ENCODE measurements at places on chromosomes 6 and 20.

DNA sequence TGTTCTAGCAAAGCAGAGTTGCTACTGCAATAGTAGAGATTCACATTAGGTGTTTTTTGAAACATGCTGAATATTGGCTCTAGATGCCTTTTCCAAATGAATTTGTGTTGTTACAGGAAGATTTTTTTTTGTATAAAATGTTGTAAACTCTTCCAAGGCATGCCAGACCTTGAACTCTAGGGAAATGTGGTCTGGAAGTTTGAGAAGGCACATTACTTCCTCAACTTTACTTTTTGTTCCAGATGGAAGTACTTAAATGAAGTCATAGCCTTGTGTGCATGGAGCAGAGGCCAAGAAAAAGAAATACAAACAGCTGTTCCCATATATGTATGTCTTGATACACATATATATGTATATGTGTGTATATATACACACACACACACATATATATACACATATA is 585.7 kb upstream of the MARCKS start:
- DNase-seq, result no peak

DNA sequence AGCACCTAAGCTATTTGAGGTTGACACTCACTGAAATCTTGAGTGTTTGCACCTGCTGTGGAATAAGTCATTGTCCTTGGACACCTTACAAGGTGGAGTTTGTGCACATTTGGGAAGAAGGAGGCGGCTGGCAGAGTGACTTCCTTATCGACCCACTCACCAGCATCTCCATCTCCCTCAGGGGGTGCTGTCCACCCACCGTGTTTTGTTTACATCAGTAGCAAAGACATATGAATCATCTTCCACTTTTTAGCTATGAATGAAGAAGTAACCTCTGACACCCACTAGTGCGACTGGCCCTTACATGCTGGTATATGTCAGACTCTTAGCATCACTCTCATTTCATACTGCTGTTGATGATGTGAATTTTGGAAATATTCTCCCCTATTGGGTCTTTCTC is 119.5 kb upstream of the SGK1 start:
- peak; percentile 91 for DNase-seq

- no peak for DNase-seq
Measured at GRCh38 chr6:169207482-169207881, 46.2 kb downstream of the THBS2 start.

- DNase-seq, result no peak
Measured at GRCh38 chr20:59611286-59611685, 6.9 kb downstream of the PHACTR3 start.

GRCh38 chr6:10886691-10887502 is at the start of gene SYCP2L:
Gene SYCP2L, plus strand, starts transcription at chr6:10887052. Its CDS starts 75 bp downstream, at chr6:10887127.
- DNase-seq, result peak; percentile 79

DNA sequence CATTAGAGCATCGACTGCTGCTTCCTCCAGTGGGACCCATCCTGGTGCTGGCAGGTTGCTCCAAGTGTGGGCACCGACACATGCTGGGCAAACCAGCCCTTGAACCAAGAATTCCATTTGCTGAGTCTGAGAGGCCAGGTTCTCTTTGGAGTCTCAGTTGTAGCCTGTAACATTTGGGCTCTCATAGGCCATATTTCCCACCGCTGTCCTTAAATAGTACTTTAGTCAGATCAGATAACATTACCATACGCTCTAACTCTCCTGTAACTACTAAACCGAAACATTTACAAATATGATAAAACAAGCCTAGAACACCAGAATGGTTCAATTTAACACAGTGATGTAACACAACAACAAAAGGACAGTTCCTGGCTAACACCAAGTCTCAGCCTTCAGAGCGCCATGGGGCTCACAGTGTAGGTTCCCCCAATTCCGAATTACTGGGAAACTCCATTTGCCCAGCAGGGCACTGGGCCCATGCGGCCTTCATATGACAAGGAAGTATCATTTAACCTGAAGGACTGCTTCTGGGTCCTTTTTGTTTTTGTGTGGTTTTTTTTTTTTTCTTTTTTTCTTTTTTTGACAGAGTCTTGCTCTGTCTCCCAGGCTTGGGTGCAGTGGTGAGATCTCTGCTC is 28.4 kb upstream of the CD93 start:
- DNase-seq, result no peak

DNA sequence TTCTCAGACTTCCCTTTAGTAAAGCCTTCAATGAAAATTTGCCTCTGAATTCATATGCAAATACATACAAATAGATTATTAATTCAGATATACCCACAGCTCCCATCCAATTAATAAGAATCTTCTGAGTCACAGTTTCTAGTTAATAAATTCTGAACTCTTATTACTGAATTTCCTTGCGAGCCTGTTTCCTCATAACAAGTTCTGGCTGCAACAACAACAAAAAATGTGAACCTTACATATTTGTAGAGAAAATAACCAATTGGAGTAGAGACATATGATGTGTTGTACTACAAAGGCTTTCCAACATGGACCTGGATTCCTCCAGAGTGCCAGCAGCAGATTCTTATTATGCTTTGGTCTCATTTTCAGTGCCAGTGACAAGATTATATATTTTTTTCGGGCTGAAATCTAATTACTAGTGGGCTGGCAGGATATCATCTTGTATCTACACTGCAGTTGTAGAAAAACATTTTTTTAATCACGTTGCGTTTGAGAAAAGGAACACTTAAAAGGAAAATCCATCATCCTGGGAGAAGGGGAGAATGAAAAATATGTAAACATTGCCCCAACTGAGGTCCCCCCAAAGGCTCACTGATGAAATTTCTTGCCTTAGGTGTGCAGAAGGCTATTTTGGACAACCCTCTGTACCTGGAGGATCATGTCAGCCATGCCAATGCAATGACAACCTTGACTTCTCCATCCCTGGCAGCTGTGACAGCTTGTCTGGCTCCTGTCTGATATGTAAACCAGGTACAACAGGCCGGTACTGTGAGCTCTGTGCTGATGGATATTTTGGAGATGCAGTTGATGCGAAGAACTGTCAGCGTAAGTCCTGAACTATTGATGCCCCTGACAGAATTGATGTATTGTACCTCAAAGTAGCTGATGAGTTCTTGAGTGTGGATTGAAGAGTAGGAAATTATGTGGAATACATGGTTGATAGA is 404.6 kb downstream of the LAMA2 start:
- no peak for DNase-seq

- DNase-seq, result peak; percentile 57
Measured at GRCh38 chr20:1870792-1871550, 24.2 kb upstream of the SIRPA start.

GRCh38 chr6:26198722-26199056 is 111.5 kb downstream of the HFE start:
- no peak for DNase-seq

GRCh38 chr6:154012852-154013251 is 26.2 kb upstream of the OPRM1 start:
- peak; percentile 71 for DNase-seq

DNA sequence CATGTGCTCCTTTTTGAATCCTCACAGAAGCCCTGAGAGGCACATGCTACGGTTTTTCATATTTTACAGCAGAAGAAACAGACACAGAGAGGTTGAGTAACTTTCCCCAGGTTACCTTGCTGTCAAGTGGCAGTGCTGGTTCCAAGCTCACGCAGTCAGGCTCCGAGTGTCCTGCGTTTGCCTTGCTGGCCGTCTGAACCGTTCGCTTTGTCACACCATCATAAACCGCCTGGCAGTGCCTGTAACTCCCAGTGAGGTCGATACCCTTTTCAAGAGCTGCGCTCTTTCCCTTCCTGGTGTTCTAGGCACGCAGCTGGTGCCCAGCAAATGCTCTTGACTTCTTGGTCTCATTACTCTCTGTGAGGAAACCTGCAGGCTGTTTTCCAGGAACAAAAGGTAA is 31.3 kb upstream of the KCNG1 start:
- DNase-seq, result no peak

GRCh38 chr6:10505529-10505928 is 15.6 kb upstream of the GCNT2 start:
- no peak for DNase-seq

- DNase-seq, result no peak
Measured at GRCh38 chr20:42099101-42099500, 480.9 kb upstream of the CHD6 start.

GRCh38 chr20:62818592-62819493 is 2.0 kb downstream of the COL9A3 start:
- no peak for DNase-seq

DNA sequence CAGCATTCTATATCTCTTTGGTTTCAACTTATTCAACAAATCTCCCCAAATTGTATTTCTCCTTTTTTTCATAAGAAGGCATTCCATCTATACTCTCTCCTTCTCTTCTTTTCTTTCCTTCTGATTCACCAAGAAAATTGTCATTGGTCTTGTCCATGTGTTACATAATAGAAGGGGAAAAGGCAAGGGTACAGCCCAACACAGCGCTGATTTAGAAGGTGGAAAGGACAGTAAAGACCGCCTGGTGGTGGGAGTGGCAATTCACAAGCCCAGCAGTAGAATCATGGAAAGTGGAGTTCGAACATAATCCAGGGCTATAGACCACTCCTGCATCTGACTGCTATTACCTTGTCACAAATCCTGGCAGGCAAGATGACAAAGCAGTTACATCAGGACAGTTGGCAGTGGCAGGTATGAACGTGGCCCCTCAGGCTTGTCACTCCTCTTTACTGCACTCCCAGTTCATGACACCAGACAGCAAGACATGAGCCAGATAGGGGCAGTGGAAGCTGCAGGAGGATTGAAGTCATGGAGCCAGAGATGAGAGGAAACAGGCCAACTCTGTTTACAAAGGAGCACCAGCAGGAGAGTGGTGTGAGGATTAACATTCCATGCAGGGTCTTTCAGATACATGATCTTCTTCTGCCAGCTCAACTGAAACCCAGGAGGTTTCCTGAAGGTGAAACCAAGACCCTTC is 2.1 kb upstream of the TNFAIP3 start:
- DNase-seq, result no peak

GRCh38 chr6:159074876-159075275 is 30.1 kb upstream of the TAGAP start:
- DNase-seq, result no peak

- peak; percentile 59 for DNase-seq
Measured at GRCh38 chr6:26092443-26092842, 5.2 kb downstream of the HFE start.

DNA sequence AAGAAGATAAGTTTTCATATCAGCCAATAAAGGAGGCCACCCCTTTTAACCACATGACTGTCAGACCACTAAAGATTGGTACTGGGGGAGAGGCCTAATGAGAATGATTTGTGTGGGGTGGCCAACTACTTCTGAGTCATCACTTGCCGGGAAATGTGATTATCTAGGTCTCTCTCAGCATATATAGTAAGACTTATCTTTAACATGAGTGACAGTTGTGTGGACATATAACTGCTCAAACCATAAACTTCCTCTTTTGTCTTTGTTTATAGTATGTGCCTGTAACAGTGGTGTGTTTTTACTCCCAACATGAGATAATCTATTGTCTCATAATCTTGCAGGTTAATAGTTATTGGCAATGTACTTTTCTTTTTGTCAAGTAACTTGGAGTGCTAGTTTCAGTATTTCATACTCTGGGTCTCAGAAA is 312.4 kb downstream of the CDKAL1 start:
- no peak for DNase-seq

DNA sequence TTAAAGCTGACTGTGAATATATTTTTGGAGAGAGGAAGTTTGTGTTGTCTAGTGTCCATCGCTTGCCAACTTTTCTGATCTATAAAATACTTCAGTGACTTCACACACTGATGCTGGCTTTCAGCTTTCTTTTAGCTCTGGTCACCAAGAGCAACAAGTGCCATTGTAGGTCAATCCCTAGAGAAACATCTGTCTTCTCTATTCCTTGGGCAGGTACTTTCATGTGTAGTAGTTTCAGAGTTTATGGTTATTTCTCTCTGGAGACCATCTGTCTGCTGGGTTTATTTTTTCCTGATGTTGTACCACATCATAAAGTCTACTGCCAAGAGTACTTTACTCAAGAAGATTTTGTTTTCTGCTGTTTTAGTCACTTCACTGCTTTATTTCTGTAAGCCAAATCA is 249.9 kb downstream of the KHDC1L start:
- no peak for DNase-seq

DNA sequence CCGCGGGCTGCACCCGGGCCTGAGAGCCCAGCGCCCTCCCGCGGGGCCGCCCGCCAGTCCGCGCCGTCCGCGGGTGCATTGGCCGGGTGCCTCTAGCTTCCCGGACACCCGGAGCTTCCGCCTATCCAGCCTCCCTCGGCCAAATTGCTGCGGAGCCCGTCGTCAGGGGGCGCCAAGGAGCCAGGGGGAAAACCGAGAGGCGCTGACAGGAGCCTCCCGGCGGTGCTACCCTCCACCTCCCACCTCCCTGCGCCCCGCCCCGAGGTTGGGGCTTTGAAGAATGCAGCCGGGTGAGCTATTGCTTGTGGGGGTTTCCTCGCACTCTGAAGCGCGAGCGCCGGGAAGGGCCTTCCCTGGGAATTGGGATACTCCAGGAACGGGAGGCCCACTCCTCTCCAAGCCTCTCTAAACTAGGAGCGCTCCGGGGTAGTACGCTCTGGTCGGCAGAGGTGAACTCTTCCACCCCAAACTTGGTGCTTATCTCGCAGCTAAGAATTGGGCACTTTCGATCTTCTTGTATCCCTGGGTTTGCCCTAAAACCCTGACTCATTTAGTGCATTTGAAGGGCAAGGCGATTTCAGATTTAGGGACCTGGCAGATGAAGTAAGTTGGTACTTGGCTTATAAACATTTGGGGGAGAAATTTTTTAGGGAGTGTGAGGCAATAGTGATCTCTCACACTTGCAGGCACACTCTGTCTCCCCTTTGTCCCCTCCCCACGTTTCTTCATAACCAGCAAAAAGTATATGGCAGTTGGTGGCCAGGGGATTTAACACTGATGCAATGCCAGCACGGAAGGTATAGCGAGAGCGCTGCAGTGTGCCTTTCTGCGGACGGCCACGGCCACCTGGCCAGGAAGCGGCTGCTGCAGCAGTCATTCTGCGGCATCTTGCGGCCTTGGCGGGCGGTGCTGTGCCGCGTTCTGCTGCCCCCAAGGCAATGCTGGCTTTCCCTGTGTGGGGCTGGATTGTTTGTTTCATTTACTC is 556 bp downstream of the BEND6 start:
- DNase-seq, result peak; percentile 90

DNA sequence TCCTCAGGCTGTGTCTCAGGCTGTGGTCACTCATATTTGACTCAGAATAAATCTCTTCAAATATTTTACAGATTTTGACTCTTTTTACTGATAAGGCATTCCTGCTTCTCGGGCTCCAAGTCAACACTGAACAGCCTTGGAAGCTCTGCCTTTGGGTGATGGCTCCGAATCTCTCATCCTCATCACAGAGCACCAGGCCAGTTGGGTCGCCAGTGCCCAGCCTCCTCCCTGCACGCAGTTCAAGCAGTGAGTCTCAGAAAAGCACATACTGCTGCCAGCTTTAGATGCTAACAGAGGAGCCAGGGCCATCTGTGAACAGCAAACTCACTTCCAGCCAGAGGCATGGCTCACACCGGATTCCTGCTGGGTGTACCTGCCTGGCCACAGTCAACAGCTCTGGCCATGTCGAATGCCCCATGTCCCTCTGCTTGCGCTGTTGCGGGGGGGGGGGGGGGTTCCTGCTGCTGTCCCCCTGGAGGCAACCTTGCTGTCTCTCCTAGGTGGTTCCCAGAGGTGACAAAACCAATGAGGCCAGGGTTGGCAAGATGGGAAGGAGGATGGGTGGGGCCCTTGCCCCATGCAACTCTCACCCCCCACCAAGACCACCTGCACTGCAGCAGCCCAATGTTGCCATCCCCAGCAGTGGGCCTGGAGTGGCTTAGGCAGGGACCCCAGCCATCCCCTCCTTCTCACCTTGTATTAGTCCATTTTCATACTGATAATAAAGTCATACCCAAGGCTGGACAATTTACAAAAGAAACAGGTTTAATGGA is 248.8 kb downstream of the ERMARD start:
- DNase-seq, result no peak

- DNase-seq, result no peak
Measured at GRCh38 chr20:25320035-25320800, 70.4 kb downstream of the ABHD12 start.

All from suppressor macrophage treated with lipopolysaccharide for 1 hour (primary cell).